Stimulated activated CD4-positive, alpha-beta T cell treated with anti-CD3 and anti-CD28 coated beads, Interleukin-1b, Interleukin-23, amount 100 ng/mL, for 4 hours (primary cell): ENCODE measurements at places on chromosomes 7 and 10.

- no peak for DNase-seq
Measured at GRCh38 chr7:106471686-106472440, 187.1 kb upstream of the NAMPT start.

- DNase-seq: no peak
Measured at GRCh38 chr7:137975221-137975620, 26.7 kb downstream of the CREB3L2 start.

DNA sequence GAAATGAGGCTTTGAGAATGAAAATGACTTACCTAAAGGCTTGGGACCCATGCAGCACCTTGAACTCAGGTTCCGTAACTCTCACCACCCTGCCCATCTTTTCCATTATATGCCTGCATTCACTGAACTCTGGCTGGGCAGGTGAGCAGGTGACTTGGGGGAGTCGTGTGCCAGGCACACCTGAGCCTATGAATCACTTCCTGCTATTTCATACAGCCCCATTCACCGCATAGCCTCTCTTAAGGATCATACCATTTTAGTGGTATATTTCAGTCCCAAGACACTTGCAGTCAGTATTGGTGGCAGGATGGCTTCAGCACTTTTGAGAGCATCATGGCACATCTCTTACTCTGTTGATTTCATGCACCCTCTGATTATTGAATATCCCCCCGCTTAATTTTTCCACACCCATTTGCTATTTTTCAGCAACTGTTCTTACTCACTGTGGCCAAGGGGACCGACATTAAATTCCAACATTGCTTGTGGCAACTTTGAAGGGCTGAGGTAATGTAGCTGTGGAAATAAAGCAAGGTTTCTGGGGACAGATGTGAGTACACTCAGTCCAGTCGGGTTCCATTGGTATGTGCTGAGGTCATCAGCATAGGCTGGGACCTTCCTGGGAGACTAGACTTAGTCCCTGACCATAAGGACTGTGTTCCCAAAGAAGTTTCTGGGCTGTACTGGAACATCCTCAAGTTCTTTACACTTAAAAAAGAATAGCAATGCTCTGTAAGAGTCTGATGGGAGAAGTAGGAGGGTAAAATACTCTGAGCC is 39.8 kb upstream of the ZNF438 start:
- no peak for DNase-seq

- DNase-seq: no peak
Measured at GRCh38 chr10:129135624-129136023, 331.4 kb upstream of the MGMT start.

DNA sequence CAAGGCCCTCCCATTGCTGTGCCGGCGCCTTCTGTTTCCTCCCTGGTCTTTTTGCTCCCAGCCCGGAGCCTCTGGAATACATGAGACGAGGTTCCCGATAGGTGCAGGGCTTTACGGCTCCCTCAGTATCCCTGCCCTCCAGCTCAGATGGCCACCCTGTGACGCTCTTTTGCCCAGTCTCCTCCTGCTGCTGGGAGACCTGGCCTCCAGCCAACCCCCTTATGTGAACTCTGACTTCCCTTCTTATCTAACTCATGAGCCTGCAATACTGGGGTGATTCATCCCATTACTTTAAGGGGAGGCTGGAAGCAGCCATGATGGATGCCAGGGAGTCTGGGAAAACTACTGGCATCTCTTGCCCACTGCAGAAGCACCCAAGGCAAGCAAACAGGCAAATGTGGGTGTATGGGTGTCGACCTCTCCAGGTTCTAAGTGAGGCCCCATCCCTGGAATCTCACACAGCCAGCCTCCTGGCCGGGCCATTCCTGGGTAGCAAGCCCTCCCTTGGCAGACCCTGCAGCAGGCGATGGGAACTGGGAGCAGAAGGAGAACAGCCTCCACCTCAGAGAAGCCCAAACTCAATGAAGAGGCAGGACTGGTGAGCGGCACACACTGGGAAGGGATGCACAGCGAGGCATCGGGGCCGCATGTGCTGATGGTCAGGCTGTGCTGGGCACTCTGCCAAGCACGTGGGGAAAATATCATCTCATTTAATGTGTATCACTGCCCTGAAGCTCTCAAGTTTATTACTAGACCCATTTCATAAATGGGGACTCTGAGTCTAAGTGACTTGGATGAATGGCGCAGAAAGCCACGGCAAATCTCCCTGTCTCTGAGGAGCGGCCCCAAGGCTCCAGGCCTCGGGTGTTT is 97.5 kb downstream of the FAM53B start:
- DNase-seq: no peak

DNA sequence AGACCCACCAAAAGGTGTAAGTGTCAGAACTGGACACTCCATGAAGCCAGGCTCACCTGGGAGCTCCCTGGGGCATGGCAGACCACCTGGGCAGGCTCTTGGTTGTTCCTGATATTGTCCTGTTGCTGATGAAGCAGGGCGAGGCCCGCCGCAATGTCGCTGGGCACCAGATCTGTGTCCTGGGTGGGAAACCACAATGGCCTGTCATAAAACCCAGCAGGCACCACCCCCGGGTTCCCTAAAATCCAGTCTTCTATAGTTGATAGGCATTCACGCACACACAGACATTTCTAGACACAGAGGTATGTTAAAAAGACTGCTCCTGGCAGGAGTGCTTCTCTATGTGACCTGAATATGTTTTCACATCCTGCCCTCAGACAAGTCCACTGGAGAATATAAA is 15.0 kb downstream of the DAGLB start:
- DNase-seq: no peak

- DNase-seq: no peak
Measured at GRCh38 chr10:71158902-71159301, 53.5 kb upstream of the UNC5B start.

DNA sequence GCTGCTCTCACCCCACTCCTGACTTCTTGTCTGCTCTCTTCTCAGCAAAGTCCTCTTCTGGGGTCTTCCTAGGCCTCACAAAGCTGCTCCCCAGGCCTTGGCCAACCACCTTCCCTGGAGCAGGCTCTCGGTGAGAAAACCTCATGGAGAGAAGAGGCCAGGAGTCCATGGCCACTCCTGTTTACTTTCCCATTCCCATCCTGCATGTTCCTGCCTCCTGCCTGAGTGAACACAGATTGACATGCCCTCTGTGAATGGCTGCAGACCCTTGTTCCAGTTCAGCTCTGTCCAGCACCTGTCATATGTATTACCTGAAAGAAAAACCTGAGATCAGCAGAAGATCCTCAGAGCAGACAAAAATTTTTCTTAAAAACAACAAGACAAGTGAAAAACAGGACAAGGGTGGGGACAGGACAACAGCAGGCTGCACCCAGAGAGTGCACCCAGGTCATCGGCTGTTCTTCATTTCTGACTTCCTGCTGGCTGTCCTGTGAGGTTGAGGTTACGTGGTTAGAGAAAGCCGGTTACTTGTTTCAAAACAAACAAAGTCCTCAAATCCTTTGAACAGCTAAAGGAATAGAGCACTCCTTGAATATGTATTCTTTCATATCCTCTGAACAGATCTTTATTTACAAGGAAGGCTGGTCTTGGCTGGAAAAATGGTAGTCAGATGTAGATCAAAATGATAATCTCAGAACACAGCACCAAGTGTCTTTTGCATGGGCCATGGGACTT is 34.0 kb upstream of the DLD start:
- DNase-seq: no peak

DNA sequence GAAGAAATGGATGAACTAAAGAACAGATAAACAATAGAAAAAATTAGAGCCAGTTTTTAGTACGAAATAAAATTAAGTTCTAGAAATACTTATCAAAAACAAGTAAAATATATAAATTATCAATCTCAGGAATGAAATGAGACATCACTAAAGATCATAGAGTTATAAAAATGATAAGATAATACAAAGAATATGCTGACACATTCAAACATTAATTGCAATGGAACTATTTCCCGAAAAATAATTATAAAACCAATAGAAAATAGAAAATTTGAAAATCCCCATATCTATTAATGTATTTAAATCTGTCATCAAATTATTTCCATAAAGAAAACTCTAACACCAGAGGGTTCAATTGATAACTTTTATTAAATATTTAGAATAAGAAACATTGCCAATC is 458.1 kb upstream of the MBL2 start:
- DNase-seq: no peak

DNA sequence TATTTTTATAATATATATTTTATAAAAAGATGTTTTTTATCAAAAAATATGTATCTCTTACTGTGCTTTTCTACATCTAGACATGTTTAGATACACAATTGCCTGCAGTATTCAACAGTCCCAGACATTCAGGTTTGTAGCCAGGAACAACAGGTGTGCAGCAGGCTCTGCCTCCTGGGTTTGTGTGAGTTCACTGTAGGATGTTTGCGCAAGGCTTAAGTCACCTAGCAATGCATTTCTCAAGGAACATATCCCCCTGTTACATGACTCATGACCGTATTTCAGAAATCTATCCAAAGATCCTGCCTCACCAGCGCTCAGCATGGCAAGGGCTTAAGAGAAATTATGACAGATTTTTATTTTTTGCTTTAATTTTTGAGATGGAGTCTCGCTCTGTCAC is 41.5 kb downstream of the PITRM1 start:
- DNase-seq: no peak
